ENCODE measurements at places on chromosomes 11 and 22.

DNA sequence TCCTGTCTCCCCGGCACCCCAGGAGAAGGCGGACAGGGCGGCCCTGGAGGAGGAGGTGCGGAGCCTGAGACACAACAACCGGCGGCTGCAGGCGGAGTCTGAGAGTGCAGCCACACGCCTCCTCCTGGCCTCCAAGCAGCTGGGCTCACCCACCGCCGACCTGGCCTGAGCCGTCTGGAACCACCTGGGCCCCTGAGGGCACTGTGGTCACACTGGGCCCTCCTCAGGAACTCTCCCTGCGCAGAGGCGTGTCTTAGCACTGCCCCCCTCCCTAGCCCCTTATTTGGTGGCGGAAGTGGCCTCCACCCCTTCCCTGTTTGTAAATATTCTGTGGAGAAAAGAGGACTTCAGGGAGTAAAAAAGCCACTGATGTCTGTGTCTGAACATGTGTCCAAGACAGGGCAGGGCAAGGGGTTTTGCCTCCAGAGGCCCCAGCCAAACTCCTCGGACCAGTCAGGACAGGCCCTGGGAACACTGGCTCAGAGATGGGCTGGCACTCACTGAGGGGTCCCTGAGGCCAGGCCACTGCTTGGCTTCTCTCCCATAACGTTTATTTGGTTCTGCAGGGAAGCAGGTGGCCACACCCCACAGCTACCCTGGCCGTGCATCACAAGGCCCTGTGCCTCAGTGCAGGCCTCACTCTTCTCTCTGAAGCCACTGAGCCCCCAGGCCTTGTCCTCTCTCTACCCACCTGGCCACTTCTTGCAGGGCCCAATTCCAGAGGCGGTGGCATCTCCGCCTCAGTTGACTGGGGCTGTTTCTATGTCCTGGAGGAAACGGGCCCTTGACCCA, 12.0 kb downstream of the RELA start:
- DNase-seq = no peak

GRCh38 chr11:100777103-100777502, 90.0 kb downstream of the ARHGAP42 start:
- no peak for DNase-seq

DNA sequence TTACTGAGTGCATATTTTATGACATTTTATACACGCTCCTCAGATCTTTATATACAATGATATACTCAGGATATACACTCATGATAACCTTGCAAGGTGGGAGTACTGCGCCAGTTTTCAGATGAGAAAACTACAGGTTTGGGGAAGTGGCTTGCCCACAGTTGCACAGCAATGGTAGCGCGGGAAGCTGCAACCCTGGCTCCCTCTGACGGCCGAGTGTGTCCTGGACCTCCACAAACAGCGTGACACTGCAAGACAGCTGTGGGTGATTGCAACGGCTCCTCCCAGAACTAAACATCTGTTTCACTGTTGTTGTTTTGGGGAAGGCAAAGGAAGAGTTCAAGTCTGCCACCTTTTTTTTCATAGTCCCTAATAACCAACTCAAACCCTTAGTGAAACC, 47.0 kb downstream of the PACSIN2 start:
- DNase-seq = no peak

- no peak for DNase-seq
These were observed 559.9 kb downstream of the MN1 start for GRCh38 chr22:27241430-27242321.
